ENCODE measurements at places on chromosomes 3 and 15.

GRCh38 chr15:38678281-38678680 lies 113.7 kb upstream of the RASGRP1 start:
- H3K27ac ChIP-seq, result no peak overlapping the region
- peaks cover 3% of the 10 kb centered on the region for H3K36me3 ChIP-seq
- no peak overlapping the region for H3K4me3 ChIP-seq
- H3K4me1 ChIP-seq, result peaks cover 41% of the 10 kb centered on the region
- DNase-seq, result no peak

- no peak overlapping the region for H3K4me3 ChIP-seq
- no peaks in the 10 kb centered on the region for H3K4me1 ChIP-seq
- no peak for DNase-seq
- peaks cover 14% of the 10 kb centered on the region for H3K27me3 ChIP-seq
These were observed 67.3 kb downstream of the THSD4 start for GRCh38 chr15:71182522-71182921.

GRCh38 chr3:19248767-19249166 lies 100.5 kb downstream of the KCNH8 start:
- H3K36me3 ChIP-seq, result no peaks in the 10 kb centered on the region
- H3K4me1 ChIP-seq, result no peaks in the 10 kb centered on the region
- no peak for DNase-seq
- no peak overlapping the region for H3K4me3 ChIP-seq
- H3K27me3 ChIP-seq, result no peaks in the 10 kb centered on the region
- no peak overlapping the region for H3K27ac ChIP-seq

DNA sequence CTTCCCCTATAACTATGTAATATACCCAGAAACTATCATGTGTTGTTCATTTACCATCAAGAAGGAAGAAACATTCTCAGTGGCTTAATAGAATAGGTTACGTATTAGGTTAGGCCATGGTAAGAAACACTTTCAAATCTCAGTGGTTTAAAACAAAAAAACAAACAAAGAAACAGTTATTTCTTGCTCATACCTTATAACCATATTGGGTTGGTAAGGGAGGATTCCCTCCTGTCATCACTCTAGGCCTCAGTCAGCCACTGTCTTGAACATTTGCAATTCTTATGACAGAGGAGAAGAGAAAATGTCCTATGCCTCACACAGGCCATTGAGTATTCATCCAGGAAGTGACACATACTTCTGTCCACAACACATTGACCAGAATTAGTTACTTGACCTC lies 727.7 kb upstream of the NECTIN3 start:
- DNase-seq, result no peak
- H3K27me3 ChIP-seq, result no peaks in the 10 kb centered on the region
- no peak overlapping the region for H3K27ac ChIP-seq
- no peaks in the 10 kb centered on the region for H3K4me1 ChIP-seq
- H3K4me3 ChIP-seq, result no peak overlapping the region
- H3K36me3 ChIP-seq, result peaks cover 3% of the 10 kb centered on the region

GRCh38 chr15:57245130-57245529 lies 131.2 kb upstream of the CGNL1 start:
- H3K4me1 ChIP-seq, result no peaks in the 10 kb centered on the region
- no peak for DNase-seq

GRCh38 chr3:127211118-127212060 lies 18.5 kb downstream of the PRR23E start:
- no peaks in the 10 kb centered on the region for H3K36me3 ChIP-seq
- H3K27me3 ChIP-seq, result peaks cover 71% of the 10 kb centered on the region
- H3K4me3 ChIP-seq, result no peak overlapping the region
- DNase-seq, result no peak

DNA sequence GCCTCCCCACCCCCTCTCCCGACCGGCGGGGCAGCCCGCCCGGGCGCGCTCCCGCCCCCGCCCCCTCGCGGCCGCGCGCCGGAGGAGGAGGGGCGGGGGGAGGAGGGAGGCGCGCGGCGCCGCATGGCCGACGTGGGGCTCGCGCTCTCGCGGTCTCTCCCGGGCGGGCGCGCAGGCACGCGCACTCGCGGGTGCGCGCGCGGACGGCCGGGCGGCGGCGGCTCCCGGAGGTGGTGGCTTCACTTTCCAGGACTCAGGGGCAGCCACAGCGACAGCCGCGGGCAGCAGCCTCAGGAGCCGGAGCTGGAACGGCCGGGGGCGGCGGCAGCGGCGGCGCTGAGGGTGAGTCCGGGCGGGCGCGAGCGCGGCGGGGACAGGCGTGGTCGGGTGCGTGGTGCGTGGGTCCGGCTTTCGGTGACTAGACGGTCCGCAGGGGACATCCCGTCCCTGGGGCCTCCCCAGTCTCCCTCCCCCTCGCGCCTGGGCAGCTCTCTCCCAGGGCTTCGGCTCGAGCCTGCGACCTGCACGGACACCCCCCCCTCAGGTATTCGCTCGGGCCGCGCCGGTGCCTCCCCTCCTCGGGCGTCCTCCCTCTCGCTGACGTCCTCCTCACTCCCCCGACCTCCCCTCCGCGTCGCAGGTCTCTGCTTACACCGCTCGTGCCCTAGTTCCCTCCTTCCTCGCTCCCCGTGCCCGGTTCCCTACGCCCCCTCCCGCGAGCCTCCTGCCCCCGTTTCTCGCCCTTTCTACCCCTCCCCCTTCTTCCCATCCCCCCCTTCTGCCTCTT lies at the start of gene UBE2E2:
Gene UBE2E2 (plus strand): TSS at position 407 of the 787 bp plus-strand sequence.
- H3K4me1 ChIP-seq, result peaks cover 14% of the 10 kb centered on the region
- peaks cover 48% of the 10 kb centered on the region for H3K27me3 ChIP-seq
- DNase-seq, result no peak
- peak within 1 kb of the TSS; percentile 80 for H3K4me3 ChIP-seq
- H3K36me3 ChIP-seq, result peaks cover 2% of the 10 kb centered on the region
- H3K27ac ChIP-seq, result no peak within 1 kb of the TSS

GRCh38 chr15:101382544-101382943 lies 87.5 kb upstream of the SNRPA1 start:
- no peak overlapping the region for H3K4me3 ChIP-seq
- no peaks in the 10 kb centered on the region for H3K4me1 ChIP-seq
- peaks cover 23% of the 10 kb centered on the region for H3K27me3 ChIP-seq
- DNase-seq, result no peak

DNA sequence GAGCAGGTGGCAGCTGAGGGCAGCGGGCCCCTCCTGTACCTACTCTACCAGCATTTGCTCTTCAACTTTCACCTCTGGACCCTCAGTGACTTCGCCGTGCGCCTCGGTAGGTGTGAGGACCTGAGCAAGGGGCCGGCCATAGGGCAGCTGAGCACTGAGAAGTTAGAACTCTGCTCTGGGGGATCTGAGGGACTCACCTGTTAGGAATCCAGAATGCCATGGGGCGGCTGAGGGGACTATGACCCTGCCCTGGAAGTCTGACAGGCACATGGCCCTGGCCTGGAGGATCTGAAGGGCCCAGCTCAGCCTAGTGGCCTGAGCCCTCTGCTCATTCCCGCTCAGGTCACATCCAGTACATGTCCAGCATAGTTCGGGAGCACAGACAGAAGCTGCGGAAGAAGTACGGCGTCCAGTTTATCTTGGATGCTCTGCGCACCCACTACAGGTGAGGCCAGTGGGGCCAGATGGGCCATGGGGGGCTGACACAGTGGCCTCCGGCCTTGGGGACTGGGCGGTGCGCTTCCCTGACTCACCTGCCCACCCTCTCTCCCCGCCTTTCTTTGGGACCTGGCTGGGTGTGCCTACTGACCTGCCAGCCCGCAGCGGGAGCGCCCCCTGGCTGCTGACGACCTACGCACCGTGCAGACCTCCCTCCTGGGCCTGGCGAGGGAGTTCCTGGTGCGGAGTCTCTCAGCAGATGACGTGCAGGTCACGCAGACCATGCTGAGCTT lies 18.8 kb downstream of the NBEAL2 start:
- peaks cover 27% of the 10 kb centered on the region for H3K36me3 ChIP-seq
- H3K27ac ChIP-seq, result peak overlapping the region; percentile 84
- peak; percentile 66 for DNase-seq
- H3K4me3 ChIP-seq, result no peak overlapping the region
- peaks cover 21% of the 10 kb centered on the region for H3K4me1 ChIP-seq

DNA sequence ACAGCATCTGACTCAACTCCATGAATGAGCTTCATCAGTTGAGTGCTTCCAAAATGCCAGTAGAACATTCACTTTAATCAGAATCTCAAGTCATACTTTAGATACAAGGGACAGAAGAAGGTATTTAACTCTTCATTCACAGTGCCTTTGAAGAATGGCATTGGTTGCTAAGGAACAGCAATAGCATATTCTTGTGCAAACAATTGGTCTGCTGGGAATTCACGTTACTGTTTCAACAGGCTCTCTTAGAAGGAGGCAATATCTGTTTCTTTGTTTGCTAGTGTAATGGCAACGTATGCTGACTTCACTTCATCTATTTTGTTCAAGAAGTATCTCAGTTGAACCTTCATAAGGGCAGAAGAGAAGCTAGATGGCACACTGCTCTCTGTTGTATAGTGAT lies 113.9 kb downstream of the TMEM108 start:
- H3K4me1 ChIP-seq, result no peaks in the 10 kb centered on the region
- no peaks in the 10 kb centered on the region for H3K27me3 ChIP-seq
- H3K27ac ChIP-seq, result no peak overlapping the region
- H3K4me3 ChIP-seq, result no peak overlapping the region
- H3K36me3 ChIP-seq, result no peaks in the 10 kb centered on the region

- H3K4me1 ChIP-seq, result no peaks in the 10 kb centered on the region
- H3K36me3 ChIP-seq, result no peaks in the 10 kb centered on the region
These were observed 137.8 kb downstream of the LRTM1 start for GRCh38 chr3:54790051-54790450.

DNA sequence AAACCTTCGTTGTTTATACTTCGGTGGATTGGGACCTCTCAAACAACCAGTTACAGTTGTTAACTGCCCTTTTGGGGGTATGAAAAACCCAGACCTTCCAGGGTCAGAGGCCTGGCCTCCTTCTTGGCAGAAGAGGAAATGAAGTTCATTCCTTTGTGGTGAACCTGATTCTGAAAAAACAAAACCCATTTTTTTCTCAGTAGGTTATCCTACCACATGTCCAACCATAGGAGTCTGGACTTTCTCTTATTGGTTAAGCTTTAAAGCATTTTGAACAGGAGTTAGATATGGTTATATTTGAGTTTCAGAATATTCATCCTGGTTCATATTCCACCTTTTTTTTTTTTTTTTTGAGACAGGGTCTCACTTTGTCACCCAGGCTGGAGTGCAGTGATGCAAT lies 7.2 kb upstream of the LACTB start:
- H3K27ac ChIP-seq, result no peak overlapping the region
- no peak overlapping the region for H3K4me3 ChIP-seq
- peaks cover under 1% of the 10 kb centered on the region for H3K27me3 ChIP-seq
- no peak for DNase-seq

Data from central memory CD8-positive, alpha-beta T cell (primary cell).